ENCODE measurements at places on chromosomes 2 and 18.

DNA sequence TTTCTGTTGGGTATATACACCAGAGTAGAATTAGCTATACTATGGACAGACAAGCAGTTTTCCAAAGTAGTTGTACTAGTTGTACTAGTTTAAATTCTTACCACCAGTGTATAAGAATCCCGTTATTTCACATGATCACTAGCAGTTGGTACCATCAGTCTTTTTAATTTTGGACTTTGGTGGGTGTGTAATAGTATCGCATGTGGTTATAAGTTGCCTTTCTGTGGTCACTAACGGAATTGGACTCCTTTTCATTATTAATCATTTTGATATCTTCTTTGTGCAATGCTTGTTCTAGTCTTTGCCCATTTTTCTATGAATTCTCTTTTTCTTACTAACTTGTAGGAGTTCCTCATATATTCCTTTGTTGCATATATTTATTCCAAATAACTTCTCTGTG is 89.8 kb downstream of the ASXL2 start:
- no peak for DNase-seq

DNA sequence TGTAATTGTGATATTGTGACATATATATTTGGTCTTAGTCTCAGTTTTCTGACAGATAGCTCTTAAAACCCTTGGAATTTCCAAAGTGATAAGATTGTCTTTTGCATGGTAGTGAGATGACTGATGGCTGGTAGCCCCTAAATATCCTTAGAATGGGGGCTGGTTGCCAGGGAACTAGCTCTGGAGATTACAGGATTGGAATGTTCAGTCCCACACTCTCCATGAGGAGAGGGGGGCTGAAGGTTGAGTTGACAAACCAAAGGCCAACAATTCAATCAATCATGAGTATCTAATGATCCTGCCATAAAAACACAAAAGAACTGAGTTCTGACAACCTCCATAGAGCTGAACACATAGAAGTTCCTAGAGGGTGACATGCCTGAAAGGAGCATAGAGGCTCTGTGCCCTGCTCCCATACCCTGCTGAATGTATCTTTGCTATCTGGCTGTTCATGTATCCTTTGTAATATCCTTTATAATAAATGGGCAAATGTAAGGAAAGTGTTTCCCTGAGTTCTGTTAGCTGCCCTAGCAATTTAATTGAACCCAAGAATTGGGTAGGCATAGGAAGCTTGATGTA is 1680.3 kb upstream of the PIK3C3 start:
- DNase-seq = no peak

- DNase-seq = no peak
These were observed 208.0 kb upstream of the FBXO11 start for GRCh38 chr2:48114256-48114655.

DNA sequence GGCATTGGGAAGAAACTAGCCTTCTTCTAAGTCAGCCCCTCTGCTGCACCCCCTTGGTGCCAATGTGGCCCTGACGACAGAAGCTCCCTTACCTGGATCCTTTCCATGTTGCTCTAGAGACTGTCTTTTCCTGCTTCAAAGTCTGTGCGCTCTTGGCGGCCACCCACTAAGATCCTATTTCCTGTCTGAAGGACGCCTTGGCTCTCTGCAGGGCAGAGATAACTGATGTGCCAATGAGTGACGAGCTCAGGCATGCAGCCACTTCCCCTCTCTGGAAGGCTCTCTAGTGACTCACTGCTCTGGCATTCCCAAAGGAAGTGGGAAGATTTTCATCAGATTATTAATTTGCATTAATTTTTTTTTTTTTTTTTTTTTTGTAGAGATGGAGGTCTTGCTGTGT is 273.5 kb downstream of the CDH20 start:
- DNase-seq = peak; percentile 97

DNA sequence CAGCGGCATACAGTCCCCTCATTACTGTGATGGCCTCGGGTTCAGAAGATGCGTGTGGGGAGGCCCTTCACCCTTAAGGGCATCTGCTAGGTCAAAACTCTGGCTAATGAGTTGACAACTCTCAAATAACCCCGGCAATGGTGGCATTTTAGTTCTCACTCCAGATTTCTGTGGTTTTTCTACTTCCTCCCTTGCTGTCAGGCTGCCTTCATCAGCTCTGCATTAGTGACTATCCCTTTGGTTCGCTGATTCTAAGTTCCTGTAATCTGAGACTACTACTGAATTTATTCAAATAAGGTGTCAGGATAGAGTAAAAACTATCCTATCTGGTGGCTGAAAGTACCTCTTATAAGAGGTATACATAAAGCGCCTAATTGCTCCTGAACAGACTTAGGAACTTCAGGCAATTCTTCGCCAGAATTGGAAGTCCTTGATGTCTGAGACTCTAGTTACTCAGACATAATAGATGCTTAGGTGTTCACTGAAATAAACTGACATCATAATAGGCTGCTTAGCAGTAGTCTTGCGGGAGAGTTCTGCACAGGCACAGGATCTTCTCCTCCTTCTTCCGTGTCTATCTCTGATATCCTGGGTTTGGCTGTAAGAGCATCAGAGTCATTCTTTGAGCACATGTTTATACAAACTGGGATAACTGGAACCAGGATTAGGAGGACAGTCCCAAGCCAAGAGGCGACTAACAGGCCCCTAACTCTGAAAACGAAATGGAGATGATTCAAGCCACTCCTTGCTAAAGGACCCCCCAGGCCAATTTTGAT is 194.5 kb downstream of the DNER start:
- DNase-seq = no peak

GRCh38 chr2:23532391-23533337 is 147.7 kb downstream of the KLHL29 start:
- peak; percentile 67 for DNase-seq

DNA sequence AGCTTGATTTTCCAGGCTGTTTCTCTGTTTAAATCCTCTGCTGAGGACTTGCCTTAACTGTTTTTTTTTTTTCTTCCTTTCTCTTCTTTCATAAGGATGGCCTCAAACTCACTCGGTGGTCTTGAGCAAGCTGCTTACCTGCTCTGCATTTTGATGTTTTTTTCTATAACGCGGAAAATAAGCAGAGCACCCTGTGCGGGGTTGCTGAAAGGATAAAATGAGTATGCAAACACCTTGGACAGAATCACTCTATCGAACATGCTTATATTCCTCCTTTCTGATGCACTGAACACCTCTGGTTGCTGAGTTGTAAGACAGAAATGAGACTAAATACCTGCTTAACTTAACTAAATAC is 41.1 kb upstream of the DSC1 start:
- DNase-seq = no peak

DNA sequence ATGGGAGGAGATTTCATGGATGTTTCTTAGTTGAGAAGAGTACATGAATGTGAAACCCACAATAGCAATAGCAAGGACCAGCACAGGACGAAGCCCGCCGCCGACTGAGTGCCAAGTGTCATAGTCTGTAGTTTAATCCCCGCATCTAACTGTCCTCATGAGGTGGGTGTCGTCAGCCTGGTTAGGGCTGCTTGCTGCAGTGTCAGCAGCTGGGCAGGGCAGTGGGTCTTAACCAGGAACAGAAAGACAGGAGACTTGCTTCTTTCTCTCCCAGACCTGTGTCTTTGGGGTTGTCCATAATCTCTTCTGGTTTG is 146.6 kb downstream of the VAPA start:
- DNase-seq = no peak

DNA sequence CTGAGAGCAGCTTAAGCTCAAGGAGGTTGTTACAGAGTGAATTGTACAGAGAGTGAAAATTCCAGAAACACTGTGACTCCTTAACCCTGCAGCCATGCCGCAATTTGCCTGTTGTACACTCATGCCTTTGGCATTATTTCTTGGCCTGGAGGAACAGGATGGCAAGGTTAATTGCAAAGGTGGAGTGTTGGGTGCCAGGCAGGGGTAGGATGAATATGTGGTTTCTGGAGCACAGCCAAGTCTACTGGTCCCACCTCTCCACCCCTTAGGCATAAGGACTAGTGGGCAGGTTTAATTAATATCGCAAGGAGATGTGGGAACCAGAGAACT is 250.2 kb downstream of the LRRTM1 start:
- no peak for DNase-seq

- DNase-seq = no peak
These were observed 7.1 kb downstream of the HOXD8 start for GRCh38 chr2:176136374-176137251.

GRCh38 chr2:201942531-201942930 is 91.1 kb upstream of the FZD7 start:
- peak; percentile 39 for DNase-seq

DNA sequence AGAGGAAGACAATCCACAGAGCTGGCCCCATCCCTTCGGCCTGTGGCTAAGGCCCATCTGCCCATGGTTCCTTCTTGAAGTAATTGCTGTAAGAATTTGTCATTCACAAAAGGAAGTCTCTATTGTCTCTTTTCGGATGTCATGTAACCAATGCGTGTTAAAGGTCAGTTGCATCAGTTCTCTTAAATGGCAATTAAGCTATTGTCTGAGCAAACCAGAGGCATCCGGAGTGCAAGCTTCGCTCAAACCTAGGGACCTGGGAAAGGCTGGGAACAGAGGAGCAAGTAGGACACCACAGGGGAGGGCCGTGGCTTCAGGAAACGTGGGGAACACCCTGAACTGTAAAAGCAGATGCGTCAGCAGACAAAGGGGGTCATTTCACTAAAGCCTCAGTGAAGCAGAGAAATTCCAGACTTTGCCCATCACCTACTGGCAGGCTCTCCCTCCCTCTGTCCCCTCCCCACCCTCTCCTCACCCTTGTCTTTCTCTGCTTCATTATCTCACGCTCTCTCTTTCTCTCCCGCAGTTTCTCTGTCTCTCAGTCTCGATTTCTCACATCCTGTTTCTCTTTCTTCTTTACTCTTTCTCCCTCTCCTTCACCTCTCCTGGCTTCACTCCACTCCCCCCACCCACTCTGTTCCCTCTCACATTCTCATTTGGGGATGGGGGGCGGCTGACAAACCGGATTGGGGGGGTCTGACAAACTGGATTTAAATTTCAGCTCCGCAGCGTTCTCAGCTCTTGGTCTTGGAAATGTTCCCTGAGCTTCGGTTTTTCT is 204.6 kb upstream of the TNP1 start:
- no peak for DNase-seq

- no peak for DNase-seq
These were observed 65.9 kb downstream of the LDLRAD4 start for GRCh38 chr18:13284330-13285027.

DNA sequence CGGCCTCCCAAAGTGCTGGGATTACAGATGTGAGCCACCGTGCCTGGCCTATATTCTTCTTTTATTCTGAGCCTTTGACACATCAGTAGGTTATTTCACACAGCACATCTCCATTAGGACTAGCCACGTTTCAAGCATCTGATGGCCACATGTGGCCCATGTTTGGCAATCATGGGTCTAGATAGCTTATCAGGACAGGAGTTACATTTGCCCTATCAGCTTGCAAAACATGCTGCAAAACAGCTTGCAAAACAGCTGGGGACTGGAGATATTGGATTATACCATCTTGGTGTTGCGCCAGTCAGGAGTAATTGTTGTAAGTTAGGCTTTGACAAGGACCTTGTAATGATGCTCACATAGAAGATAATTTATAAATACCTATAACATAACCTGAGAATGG is 94.9 kb downstream of the GBX2 start:
- no peak for DNase-seq

GRCh38 chr2:190060626-190061025 is 1.9 kb downstream of the MSTN start:
- no peak for DNase-seq

GRCh38 chr2:192196421-192197194 is 1.9 kb upstream of the TMEFF2 start:
- no peak for DNase-seq

DNA sequence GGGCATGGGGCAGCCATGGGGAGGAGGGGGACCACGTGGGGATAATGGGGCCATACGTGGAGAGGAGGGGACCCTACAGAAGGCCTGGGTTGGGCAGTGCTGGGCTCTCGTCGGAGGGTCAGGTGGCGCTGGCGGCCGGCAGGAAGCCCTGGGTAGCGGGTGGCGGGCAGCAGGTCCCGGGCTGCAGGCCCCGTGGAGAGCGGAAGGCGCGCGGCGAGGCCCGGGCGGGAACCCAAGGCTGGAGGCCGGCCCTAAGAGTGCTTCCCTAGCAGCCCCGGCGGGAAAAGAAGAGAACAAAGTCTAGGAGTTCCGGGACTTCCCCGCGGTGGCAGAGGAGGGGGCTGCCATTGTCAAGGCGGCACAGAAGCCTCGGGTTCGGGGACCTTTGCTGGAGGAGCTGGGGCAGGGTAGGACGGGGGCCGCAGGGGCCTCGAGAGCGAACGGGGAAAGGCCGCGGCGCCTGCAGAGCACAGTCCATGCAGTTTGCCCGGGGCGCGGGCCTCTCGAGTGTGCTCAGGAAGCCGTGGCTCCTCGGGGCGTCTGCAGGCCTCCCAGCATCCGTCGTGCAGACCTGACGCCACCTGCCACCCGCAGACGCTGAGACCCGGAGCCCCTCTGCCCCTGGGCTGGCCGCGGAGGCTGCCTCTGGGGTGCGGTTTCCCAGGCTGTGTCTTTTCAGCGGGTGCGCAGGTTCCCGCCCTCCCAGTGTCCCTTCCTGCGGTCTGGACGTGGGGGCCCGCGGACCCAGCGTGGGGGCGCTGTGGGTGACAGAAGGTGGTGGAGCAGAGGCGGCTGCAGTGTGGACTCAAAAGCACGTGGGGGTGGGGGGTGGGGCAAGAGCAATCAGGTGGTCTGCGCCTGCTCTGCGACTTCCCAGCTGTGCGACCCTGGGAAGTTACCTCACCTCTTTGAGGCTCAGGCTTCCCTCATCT is 19.4 kb upstream of the NCL start:
- no peak for DNase-seq

Measured in NCI-H446 treated with DMSO at 0.1 percent for 48 hours (cell line).